Esophagus squamous epithelium (tissue), 5 donors: ENCODE measurements at places on chromosomes 2 and 18.

GRCh38 chr2:99150706-99151105 lies 4.0 kb downstream of the TSGA10 start:
- DNase-seq: no peak

- no peak for DNase-seq
Measured at GRCh38 chr2:172334988-172335387, 92.4 kb upstream of the ITGA6 start.

DNA sequence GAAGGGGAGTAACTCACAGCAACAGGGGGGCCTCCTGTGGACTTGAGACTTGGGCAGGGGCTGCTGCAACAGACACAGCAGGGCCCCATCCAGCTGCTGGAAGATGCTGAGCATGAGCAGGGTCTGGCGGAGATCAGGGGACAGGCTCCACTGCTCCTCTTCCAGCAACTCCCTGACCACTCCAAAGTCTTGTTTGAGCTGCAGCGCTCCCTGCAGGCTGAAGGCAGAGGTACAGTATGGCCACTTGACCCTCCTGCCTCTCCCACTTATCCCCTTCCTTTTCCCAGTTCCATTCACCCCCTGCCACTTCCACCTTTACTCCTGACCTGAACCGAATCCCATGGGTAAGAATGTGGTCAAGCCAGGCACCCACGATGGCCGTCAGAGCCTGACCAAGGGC lies 2.4 kb upstream of the MRPL53 start:
- DNase-seq: no peak

GRCh38 chr2:29060441-29060840 lies 13.9 kb downstream of the PCARE start:
- no peak for DNase-seq

DNA sequence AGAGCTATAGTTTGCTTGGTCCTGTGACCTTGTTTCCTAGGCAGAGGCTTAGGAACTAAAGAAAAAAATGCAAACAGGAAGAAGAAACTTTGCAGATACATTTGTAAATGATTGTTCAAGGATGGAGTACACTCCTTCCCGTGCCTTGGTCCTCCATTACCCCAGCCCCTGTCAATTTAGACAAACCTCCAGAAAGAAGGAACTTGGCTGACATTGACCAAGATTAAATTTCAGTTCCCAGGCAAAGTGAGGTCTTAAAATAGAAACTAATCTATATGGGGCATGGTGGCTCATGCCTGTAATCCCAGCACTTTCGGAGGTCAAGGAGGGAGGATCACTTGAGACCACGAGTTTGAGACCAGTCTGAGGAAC lies 179.9 kb upstream of the FN1 start:
- no peak for DNase-seq

DNA sequence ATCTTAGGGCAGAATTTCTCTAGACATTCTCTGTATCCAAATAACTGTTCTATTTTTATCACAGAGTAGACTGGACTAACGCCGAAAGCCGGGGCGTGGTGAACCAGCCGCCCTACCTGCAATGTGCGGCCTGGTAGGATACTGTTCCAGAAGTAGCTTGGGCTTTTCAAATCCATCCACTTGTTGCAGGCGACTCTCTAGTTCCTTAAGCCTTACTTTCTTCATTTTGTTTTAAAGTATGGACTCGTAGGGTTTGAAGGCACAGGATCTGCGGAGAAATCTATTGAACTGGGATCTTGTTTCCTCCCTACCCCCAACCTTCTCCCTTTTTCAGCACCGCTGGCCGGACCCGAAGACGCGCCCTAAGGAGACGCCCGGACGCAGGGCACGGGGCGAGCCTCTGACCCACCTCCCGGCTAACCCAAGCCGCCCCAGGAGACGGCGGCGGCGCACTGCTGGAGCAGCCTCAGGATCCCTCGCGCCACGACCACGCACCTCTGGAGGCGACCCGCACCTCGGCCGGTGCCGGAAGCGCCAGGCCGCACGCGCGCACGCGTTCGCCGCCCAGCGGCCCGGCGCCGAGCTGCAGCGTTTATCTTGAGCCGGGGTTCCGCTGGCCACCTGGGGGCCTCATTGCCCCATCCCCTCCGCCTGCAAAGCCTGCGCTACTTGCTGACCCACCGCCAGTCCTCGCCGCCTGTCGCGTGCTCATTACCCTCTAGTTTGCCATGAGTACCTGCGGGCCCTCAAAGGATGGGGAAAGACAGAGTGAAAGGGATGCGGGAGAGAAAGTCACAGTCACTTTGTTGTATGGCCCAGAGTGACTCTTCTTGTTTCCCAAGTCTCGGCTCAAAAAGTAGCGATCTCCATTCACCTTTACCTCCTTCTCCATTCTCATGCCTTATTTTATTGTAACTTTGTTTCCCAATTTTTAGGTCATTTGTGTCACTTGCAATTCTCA lies at the start of gene METTL5:
TSS of gene METTL5 (minus strand) at position 533 of the 961 bp plus-strand sequence. CDS start at position 225, 308 bp downstream.
- no peak for DNase-seq

GRCh38 chr2:9205486-9205885 lies 1.1 kb upstream of the ASAP2 start:
- DNase-seq: no peak

DNA sequence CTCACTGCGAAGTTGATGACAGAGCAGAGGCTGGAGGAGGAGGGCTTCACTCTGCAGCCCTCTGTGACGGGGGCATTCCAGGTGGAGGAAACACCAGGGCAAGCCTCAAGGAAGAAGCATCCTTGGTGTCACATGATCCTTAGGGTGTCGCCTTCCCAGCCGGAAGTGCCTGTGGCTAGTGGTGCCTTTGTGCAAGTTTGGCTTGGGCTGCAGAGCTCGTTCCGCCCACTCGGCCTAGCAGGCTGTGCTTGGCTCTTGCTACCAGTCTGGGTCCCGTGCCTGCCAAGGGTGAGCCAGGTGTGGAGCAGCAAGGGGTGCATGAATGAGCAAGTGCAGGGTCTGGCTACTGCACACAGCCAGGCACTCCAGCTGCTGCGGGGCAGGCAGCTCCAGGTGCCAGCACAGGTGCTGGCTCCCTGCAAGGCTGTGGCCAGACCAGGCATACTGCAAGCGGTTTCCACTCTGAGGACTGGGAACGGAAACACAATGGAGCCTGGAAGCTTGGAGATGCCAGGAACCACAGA lies 325.3 kb upstream of the SMIM21 start:
- DNase-seq: no peak

GRCh38 chr2:137924019-137924418 lies 40.3 kb upstream of the HNMT start:
- DNase-seq: no peak

GRCh38 chr2:72917138-72917876 lies at the start of gene EMX1:
Gene EMX1 (plus strand): TSS chr2:72917519. CDS start chr2:72917853, 334 bp downstream.
- DNase-seq: no peak

DNA sequence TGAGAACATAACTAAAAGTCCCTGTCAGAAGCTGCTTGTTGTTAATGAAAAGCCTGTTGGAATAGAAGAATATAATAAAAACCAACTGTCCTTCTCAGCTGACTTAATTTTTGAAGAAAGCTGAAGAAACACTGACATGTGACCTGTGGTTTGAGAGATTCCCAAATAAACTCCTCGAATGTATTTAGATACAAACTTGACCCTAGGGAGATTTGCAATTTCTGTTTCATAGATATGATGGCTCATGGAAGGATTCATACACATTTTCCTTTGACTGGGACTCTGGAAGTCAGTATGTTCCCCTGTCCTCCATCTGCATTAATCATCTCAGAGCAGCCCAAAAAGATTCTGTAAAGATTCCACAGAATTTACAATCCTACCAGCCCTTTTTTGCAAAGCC lies 195.1 kb downstream of the TMEM247 start:
- DNase-seq: no peak

GRCh38 chr2:224377751-224378700 lies 23.9 kb downstream of the FAM124B start:
- DNase-seq: no peak

GRCh38 chr2:45968946-45969584 lies 317.6 kb downstream of the PRKCE start:
- no peak for DNase-seq

GRCh38 chr18:76765649-76766048 lies 56.7 kb upstream of the ZNF236 start:
- no peak for DNase-seq
